ENCODE measurements at places on chromosomes 6 and 20.

DNA sequence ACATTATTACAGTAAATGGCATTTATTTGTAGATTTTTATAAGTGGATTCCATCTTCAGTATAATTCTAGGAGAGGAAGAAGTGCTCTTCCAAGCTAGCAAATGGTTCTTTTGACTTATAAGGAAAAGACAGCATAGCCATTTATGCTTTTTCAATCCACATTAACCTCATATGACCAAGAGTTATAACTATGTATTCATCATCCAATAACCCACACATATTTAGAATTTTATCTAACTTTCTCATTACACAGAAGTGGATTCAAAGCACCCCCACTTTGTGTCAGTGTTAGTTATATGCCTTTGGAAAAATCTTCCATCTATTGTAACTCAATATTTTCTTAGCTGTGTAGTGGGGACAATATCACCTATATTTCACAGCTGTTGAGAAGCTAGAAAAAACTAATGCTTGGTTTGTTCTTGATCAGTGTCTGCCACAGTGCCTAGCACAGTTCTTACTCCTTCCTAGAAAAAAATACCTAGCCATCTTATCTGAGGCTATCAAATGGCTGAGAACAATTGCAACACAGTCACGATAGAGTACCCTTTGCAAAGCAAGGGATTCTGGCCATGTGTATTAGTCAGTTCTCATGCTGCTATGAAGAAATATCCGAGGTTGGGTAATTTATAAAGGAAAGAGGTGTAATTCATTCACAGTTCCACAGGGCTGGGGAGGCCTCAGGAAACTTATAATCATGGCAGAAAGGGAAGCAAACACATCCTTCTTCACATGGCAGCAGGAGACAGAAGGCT is 986.3 kb downstream of the TFAP2A start:
- DNase-seq = no peak

DNA sequence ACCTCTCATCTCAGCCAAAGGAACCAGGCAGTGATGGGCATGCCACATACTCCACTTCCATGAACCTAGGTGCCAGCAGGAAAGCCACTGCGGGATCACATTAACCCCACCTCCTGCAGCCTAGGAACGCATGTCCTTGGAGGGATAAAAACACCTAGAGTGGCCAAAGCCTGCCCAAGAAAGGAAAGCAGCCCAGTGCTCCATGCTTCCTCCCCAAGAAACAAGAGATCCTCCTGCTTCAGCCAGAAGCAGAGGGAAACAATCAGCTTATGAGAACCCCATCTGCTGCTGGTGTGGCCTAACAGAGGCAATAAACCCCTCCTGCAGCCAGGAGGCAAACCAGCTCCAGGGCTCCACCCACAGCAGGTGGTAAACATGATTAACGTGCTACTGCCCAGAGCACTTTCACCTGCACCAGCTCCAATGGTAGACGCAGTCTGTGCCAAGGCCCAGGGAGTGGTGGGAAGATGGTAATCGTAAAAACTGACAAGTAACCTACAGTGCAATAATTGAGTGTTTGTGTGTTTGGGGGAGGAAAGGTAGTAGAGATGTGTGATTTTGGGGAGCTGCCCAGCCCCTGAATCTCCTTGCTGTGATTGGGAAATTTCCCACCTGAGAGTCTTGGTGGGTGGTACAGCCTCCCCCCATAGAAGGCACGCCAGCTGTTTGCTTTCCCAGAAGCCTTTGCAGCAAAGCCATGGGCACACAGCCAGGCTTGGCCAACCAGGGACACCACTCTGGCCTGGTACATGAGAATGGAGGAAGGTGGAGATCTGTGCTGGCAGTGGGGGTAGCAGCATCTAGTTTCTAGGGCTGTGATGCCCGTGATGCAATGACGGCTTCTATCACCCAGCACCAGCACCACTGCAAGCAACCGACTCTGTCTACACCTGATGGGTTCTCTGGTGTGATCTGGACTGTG is 50.6 kb upstream of the TBC1D7 start:
- DNase-seq = no peak

- no peak for DNase-seq
Measured at GRCh38 chr6:12333128-12333527, 43.0 kb downstream of the EDN1 start.

DNA sequence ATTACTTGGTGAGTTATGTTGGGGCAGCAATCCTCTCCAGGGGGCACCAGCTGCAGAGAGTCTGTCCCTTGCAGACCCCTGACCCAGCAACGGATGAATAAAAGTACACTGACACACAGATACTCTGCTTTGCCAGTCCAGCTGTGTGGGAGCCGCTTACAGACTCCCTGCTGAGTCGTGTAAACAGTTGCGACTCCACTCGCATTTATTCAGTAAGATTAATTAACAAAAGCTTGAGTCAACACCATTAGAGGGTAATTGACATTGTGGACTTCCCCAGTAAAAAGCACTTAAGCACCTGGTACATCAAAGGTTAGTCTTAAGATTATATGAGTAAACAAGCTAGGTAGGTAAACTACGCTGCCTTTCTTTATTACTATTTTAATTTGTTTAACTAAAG is 92.0 kb upstream of the TMEM181 start:
- no peak for DNase-seq

- DNase-seq = no peak
Measured at GRCh38 chr6:98900706-98901105, 47.0 kb downstream of the FBXL4 start.

- DNase-seq = no peak
Measured at GRCh38 chr6:153503810-153504209, 372.7 kb upstream of the RGS17 start.

DNA sequence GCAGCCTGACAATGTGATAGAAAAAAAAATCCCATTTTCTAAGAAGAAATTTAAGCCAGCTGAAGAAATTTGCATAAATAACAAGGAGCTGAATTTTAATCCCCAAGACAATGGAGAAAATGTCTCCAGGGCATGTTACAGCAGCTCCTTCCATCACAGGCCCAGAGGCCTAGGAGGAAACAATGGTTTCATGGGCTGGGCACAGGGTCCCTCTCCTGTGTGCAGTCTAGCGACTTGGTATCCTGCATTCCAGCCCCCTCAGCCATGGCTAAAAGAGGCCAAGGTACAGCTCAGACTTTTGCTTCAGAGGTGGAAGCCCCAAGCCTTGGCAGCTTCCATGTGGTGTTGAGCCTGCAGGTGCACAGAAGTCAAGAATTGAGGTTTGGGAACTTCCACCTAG is 73.1 kb downstream of the C6orf118 start:
- no peak for DNase-seq

DNA sequence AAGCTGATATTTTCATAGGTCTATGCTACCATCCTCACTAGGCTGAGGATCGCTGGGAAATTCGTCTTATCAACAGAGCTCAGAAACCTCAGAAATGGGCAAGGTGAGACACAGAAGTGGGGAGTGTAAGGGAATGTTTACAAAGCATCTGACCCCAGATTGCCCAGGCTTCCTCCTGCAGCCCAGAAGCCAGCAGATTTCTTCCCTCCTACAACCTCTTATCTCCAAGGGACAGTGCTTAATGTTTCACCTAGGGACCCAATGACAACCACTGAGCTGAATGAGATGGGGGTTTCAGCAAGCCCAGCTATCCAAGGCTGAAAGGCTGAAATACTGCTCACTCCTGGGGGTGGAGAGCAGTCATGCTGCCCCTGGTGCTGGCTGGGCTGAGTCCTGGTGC is 52.4 kb upstream of the TBC1D7 start:
- no peak for DNase-seq

DNA sequence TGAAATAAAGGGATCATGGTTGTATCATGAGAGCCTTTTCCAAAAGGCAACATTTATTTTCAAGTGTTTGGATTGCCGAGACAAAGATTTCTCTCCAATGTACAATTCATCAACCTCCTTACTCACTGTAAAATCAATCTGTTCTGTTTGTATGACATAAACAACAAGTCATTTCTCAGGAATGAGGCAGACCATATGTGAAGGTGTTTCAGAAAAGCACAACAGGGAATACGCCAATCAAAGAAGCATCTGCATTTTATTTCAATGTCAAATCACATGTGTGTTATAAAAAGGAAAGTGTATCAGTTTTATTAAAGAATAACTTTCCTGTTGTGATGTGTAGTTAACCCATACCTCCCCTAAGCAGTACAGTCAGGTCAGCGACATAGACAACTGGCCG is 653.7 kb downstream of the TFAP2A start:
- DNase-seq = no peak

GRCh38 chr6:14144678-14145113 is 27.1 kb downstream of the CD83 start:
- DNase-seq = peak; percentile 48

DNA sequence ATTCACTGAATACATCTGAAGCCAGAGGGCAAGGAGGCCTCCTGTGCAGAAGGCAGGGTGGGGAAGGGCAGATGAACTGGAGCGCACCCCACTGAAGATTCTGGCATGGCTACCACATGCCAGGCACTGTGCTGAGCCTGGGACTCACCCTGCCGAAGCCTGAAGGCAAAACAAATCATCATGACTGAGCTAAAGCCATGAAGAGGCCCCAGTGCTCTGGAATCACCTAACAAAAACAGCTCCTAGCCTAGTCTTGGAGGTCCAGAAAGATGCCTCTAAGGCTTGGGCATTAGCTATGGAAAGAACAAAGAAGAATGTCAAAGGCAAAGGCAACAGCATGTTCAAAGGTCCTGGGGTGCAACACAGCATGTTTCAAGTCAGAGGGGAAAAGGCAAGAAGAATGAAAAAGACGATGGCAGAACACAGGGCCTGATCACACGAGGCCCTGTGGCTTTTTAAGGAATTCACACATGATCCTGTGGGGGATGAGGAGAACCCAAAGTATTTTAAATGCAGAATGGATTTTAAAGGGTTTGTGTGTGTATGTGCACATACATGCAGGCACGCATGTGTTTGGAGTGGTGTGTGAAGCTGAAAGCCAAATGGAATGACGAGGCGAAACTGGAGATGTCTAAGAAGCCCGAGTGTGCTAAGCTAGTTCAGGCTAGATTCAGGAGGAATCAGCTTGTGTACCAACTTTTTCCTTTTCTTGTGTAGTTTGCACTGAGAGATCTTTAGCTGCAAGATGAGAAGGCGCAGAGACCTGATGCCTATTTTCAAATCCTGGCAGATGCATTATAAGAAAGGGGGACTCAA is 261.4 kb downstream of the ZNF217 start:
- no peak for DNase-seq

GRCh38 chr6:47455533-47456209 is 21.9 kb upstream of the CD2AP start:
- DNase-seq = no peak

- DNase-seq = no peak
Measured at GRCh38 chr20:11128220-11128718, 454.5 kb upstream of the JAG1 start.

- DNase-seq = no peak
Measured at GRCh38 chr6:116136933-116137340, 11.0 kb upstream of the COL10A1 start.

- DNase-seq = peak; percentile 56
Measured at GRCh38 chr20:35663516-35664465, 909 bp downstream of the CPNE1 start.

DNA sequence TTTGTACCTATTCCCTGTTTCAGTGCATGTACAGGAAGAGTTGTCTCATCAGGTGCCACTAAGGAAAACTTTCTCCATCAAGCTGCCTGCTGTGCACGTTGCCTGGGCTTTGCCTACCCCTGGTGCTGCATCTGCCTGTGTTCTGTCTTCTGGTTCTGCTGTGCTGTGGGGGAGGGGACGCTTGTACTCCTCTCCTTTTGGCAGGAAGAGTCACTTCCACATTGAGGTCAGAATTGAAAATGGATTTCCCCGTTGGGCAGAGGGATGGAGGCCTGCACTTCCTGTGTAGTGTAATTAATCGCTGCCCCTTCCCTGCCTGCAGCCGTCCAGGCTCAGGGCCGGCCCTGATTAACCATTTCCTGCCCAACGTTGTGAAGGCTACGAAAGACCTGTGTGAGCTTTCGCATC is 153.3 kb downstream of the SCML4 start:
- DNase-seq = no peak

DNA sequence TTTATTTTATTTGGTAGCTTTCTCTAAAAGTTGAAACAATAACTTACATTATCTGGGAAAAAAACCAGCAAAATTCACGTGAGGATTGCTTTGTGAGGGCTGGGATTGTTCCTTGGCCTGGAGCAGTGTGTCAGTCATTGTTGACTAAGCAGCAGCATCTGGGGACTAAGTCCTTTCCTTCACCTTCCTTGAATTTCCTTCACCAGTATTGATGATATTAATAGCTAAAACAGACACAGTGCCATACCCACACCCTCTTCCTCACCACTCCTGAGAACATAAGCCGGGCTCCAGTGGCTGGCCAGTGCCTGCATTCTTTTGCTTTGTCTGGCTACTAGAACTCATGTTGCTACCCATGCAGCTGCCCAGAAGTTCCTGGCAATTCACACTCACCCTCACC is 23.7 kb downstream of the PLCB1 start:
- no peak for DNase-seq

GRCh38 chr20:2742934-2743559 is 50.5 kb downstream of the EBF4 start:
- DNase-seq = peak; percentile 57

DNA sequence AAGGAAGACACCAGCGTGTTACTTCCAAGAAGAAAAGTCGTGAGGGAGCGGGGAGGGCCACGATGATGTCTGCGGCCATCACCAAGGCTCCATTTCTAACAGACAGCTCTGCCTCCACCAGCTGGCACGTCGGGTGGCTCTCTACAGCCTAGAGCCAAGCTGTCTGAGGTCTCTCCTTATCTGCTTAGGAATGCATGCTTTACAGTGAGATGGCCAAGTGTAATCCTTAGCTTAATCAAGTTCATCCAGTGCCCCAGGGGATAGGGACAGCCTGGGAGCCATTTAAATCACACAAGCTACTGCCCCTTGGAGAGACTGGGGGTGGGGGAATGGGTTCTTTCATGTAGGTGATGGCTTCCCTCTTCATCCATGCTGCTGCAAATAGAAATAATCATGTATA is 213.8 kb upstream of the CST7 start:
- DNase-seq = no peak

- DNase-seq = no peak
Measured at GRCh38 chr6:158226655-158227512, 58.7 kb downstream of the GTF2H5 start.

- no peak for DNase-seq
Measured at GRCh38 chr20:9506280-9506821, 8.0 kb upstream of the LAMP5 start.

DNA sequence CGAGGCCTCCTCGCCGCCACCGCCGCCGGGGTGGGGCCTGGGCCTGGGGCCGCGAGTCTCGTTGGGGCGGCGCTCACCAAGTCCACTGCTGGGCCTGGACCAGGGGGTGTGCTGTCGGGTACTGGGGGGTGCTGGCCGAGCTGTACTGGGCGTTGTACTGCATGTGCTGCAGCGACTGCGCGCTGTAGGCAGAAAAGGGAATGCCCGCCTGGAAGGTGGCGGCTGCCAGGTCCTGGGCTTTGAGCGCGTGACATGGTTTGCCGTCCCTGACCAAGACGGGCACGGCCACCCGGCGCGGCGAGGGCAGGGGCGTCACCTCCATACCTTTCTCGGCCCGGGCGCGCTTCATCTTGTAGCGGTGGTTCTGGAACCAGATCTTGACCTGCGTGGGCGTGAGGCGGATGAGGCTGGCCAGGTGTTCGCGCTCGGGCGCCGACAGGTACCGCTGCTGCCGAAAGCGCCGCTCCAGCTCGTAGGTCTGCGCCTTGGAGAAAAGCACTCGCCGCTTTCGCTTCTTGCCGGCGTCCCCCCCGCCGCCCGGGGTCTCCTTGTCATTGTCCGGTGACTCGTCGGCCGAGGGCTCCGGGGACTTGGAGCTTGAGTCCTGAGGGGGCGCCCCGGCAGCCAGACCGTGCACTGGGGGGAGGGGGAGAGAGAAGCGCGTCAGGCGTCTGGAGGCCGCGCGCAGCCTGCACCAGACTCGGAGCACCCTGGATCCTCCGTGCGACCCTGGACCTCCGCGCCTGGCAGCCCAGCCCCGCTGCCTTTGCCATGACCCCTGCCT is 1.8 kb downstream of the NKX2-2 start:
- no peak for DNase-seq

- no peak for DNase-seq
Measured at GRCh38 chr6:122154912-122155575, 244.4 kb upstream of the HSF2 start.
